ENCODE measurements at places on chromosomes 12 and 14.

- DNase-seq: no peak
Observed at GRCh38 chr14:104477666-104478380, 101.7 kb upstream of the C14orf180 start.

DNA sequence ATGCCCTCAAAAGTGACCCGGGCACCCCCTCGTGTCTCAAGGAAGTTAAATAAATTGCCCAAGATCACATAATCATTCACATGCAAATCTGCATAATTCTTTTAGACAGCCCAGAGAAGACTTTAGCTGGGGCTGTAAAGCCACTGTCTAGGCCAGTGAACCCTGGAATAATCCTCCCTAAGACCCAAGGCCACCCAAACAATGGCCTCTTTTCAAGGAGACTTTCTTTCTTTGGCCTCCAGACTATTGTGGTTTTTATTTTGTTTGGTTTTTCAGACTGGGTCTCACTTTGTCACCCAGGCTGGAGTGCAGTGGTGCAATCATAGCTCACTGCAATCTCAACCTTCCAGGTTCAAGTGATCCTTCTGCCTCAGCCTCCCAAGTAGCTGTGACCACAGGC lies 10.6 kb downstream of the SVOP start:
- no peak for DNase-seq

- no peak for DNase-seq
Observed at GRCh38 chr12:9347328-9348127, 139.3 kb upstream of the PZP start.

DNA sequence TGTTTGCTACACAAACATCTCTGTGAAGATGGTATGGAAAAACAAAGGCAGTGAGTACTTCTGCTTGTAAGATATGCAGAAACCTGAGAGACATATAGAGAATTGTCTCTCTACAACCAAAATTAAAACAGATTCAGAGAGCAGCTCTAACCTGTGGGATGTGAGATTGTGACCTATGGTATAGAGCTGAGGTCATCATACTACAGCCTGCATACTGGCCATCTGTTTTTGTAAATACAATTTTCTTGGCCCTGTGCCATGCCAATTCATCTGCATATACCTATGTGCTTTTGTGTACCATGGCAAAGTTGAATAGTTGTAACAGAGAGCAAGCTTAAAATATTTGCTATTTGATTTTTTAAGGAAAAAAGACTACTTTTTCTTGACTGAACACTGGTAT lies 99.6 kb downstream of the LMO3 start:
- DNase-seq: no peak

DNA sequence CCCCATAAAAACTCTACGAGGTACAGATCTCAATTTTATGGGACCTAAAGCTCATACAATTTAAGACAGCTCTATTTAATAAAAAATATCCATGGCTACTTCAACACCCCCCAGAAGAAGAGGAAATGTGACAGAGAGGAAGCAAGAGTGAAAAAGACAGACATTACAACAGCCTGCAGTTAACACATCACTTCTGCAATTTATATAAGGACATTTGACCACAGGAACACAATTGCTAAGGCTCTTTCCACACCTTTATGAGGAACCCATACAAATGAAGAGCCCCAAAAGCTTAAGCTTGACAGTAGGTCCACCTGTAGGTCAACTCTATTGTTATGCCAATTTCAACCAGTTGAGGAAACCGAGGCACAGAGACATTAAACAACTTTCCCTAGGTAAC lies 5.6 kb downstream of the OR10P1 start:
- DNase-seq: peak; percentile 74
